Sigmoid colon (tissue), 7 donors: ENCODE measurements at places on chromosomes 12 and 14. TPM values are rescaled to one million over a fixed set of nuclear protein-coding genes. Genes with fewer than 3 reads are reported as not detected.

- H3K36me3 ChIP-seq: no peaks in the 10 kb centered on the region
- H3K4me1 ChIP-seq: no peaks in the 10 kb centered on the region
- peak; percentile 56 for DNase-seq
- peaks cover 15% of the 10 kb centered on the region for H3K27me3 ChIP-seq
These were observed 68.6 kb upstream of the USP15 start for GRCh38 chr12:62191491-62192179.

- no peak for DNase-seq
- H3K27ac ChIP-seq: no peak overlapping the region
- no peaks in the 10 kb centered on the region for H3K27me3 ChIP-seq
- no peak overlapping the region for H3K4me3 ChIP-seq
These were observed 34.3 kb downstream of the SCN8A start for GRCh38 chr12:51625370-51625769.

GRCh38 chr14:35258420-35258819, 33.8 kb upstream of the PSMA6 start:
- H3K27ac ChIP-seq: no peak overlapping the region
- no peaks in the 10 kb centered on the region for H3K36me3 ChIP-seq
- H3K27me3 ChIP-seq: no peaks in the 10 kb centered on the region
- no peaks in the 10 kb centered on the region for H3K4me1 ChIP-seq
- no peak overlapping the region for H3K4me3 ChIP-seq

DNA sequence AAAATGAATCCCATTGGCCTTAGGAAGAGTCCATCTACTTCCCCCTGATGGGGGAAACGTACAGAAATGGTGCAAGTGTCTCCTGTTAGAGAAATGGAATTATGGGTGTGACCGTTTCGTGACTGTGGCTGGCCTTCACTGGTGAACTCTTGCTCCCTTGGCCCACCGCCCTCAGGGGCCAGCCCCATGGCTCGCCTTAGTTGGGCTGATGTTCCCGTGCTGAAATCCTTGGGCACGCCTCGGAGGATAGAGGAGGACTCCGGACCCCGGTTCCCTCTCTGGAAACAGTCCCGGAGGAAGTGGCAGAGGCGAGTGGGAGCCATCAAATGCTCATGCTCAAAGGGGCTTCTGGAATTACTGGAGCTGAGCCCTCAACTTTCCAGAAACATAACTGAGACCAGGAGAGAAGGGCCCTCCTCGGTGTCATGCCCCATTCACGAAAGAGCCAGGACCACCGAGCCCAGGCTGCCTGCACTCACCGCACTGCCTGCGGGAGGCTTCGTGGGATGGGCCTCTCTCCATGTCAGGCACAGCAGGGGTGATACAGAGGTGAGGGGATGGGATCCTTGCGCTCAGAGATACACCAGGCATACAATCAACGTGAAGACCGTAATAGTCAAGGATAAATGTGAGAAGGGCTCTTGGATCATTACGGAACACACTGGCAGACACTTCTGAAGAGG, 10.1 kb upstream of the CACNA2D4 start:
- peak overlapping the region; percentile 37 for H3K27ac ChIP-seq
- H3K27me3 ChIP-seq: no peaks in the 10 kb centered on the region

DNA sequence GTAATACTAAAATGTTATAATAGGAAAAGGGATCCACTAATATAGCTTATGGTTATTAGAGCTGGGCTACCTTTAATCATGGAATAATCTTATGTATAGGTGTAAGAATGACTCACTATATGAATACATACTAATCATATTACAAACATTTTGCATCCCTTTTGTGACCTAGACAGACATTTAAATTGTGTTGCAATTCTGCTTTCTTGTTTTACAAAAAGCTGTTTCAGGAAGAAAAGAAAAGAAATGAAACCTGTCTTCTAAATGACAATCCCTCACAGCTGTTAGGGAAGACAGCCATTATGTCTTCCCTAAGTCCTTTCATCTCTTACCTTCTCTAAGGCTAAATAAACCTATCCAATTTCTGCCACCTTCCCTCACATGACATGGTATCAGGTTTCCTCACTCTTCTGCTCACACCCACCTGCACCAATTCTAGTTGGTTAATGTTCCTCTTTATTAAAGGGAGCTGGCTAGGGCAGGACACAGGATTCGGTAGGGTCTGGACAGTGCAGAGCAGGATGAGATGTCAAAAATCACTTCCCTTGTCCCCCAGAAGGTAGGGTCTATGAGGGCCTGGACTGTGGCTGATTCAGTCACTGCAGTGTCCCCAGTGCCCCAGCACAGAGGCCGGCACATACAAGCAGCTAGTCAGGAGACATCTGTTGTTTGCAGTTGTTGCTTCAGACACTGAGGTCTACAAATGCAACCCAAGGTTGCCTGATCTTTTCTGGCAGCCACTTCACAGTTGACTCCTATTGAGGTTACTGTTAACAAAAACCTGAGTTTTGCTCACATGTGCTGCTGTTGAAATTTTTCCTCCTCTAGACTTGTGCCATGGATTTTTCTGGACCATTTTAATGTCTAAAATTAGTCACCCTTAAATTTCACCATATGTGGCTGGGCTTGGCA, 3.7 kb downstream of the DHRS7 start:
- H3K4me1 ChIP-seq: peaks cover 24% of the 10 kb centered on the region
- H3K27ac ChIP-seq: no peak overlapping the region
- no peak overlapping the region for H3K4me3 ChIP-seq
- H3K27me3 ChIP-seq: no peaks in the 10 kb centered on the region
- H3K36me3 ChIP-seq: no peaks in the 10 kb centered on the region
- peak; percentile 73 for DNase-seq

GRCh38 chr12:118050972-118051910, 9.7 kb downstream of the WSB2 start:
- peaks cover 23% of the 10 kb centered on the region for H3K4me1 ChIP-seq
- DNase-seq: no peak
- no peaks in the 10 kb centered on the region for H3K27me3 ChIP-seq
- peak overlapping the region; percentile 74 for H3K27ac ChIP-seq

GRCh38 chr12:110340706-110341105, 59.7 kb downstream of the ATP2A2 start:
- H3K36me3 ChIP-seq: peaks cover 85% of the 10 kb centered on the region
- no peak for DNase-seq
- no peaks in the 10 kb centered on the region for H3K4me1 ChIP-seq
- no peaks in the 10 kb centered on the region for H3K27me3 ChIP-seq

GRCh38 chr14:61346221-61346620, 24.8 kb downstream of the PRKCH start:
- DNase-seq: no peak
- H3K27me3 ChIP-seq: no peaks in the 10 kb centered on the region
- no peak overlapping the region for H3K27ac ChIP-seq
- no peak overlapping the region for H3K4me3 ChIP-seq
- H3K36me3 ChIP-seq: no peaks in the 10 kb centered on the region
- no peaks in the 10 kb centered on the region for H3K4me1 ChIP-seq

- H3K27ac ChIP-seq: peak overlapping the region; percentile 87
- peak overlapping the region; percentile 57 for H3K4me3 ChIP-seq
- H3K27me3 ChIP-seq: no peaks in the 10 kb centered on the region
- no peak for DNase-seq
These were observed 392 bp downstream of the SLC15A4 start for GRCh38 chr12:128823216-128823915.

GRCh38 chr12:108043286-108043685, 85.8 kb upstream of the WSCD2 start:
- H3K27ac ChIP-seq: no peak overlapping the region
- peaks cover 25% of the 10 kb centered on the region for H3K4me1 ChIP-seq
- no peak overlapping the region for H3K4me3 ChIP-seq
- H3K36me3 ChIP-seq: no peaks in the 10 kb centered on the region
- no peaks in the 10 kb centered on the region for H3K27me3 ChIP-seq

DNA sequence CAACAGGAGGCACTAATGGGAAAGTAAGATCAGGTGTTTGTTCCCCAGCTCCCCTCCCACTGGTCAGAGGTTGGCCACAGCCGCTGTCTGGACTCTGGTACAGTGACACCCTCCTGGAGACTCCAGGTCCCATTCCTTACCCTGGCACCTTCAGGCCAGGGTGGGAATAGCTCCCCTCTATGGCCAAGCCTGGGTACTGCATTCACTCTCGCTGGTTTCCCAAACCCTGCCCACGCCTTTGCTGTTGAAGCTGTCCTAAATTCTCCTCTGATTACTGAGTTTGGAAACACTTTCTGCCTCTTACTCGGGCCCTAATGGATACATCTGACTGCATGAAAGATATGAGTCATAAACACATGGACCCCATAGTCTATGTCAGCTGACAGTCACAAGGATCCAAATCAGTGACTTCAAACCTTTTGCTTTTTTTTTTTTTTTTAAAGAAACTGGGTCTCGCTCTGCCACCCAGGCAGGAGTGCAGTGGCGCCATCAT, 17.9 kb downstream of the HRK start:
- no peak overlapping the region for H3K27ac ChIP-seq
- no peaks in the 10 kb centered on the region for H3K36me3 ChIP-seq
- no peaks in the 10 kb centered on the region for H3K4me1 ChIP-seq
- no peak overlapping the region for H3K4me3 ChIP-seq
- no peaks in the 10 kb centered on the region for H3K27me3 ChIP-seq

GRCh38 chr12:29152223-29152868, 3.3 kb downstream of the FAR2 start:
- H3K36me3 ChIP-seq: no peaks in the 10 kb centered on the region
- H3K4me1 ChIP-seq: peaks cover 7% of the 10 kb centered on the region
- H3K4me3 ChIP-seq: no peak overlapping the region
- DNase-seq: no peak
- peak overlapping the region; percentile 12 for H3K27ac ChIP-seq

- no peak for DNase-seq
- no peaks in the 10 kb centered on the region for H3K27me3 ChIP-seq
- no peaks in the 10 kb centered on the region for H3K4me1 ChIP-seq
- no peak overlapping the region for H3K27ac ChIP-seq
These were observed 348.0 kb upstream of the SOX5 start for GRCh38 chr12:24297516-24297915.

- DNase-seq: no peak
- peaks cover 24% of the 10 kb centered on the region for H3K4me1 ChIP-seq
- H3K27me3 ChIP-seq: no peaks in the 10 kb centered on the region
- H3K36me3 ChIP-seq: no peaks in the 10 kb centered on the region
- H3K27ac ChIP-seq: no peak overlapping the region
These were observed 80.0 kb downstream of the BORCS5 start for GRCh38 chr12:12436831-12437345.

VWF gene
- 64.2 TPM for total RNA-seq

SIX6 gene
- not detected for total RNA-seq

WNT1 gene
- total RNA-seq: not detected

LTB4R2 gene
- total RNA-seq: 2.5 TPM

ACVR1B gene
- total RNA-seq: 9.8 TPM

SAMD15 gene
- total RNA-seq: 0.36 TPM

RIPK3 gene
- total RNA-seq: 3.9 TPM

PTPRR gene
- total RNA-seq: 4.2 TPM

KRT3 gene
- not detected for total RNA-seq

LTB4R gene
- 2.1 TPM for total RNA-seq
